ENCODE measurements at places on chromosomes 5 and 9. TPM values are rescaled to one million over a fixed set of nuclear protein-coding genes. Genes with fewer than 3 reads are reported as not detected.

Gene DNAJC25
- total RNA-seq = 12.0 TPM

Gene CCDC171
- 1.7 TPM for total RNA-seq

Gene SLC34A3
- total RNA-seq = not detected

Gene C5orf58
- total RNA-seq = not detected

Gene FBLL1
- 0.29 TPM for total RNA-seq

Gene GRAMD2B
- total RNA-seq = 37.9 TPM

Gene MOB3B
- 11.6 TPM for total RNA-seq

Gene PCDHB4
- total RNA-seq = 1.2 TPM

Gene STPG3
- total RNA-seq = not detected

Gene NPR3
- 0.65 TPM for total RNA-seq

Gene KLHL3
- total RNA-seq = 6.6 TPM

Gene AFF4
- total RNA-seq = 64.0 TPM

Gene CDHR2
- not detected for total RNA-seq

Gene PITX1
- 3.7 TPM for total RNA-seq

Gene IFNA17
- not detected for total RNA-seq

Gene PIP5KL1
- 2.8 TPM for total RNA-seq

Gene TXNDC15
- total RNA-seq = 72.1 TPM

Gene PCSK5
- 22.8 TPM for total RNA-seq

Gene ZFP37
- 2.2 TPM for total RNA-seq

Gene SDHA
- total RNA-seq = 150 TPM

Gene TNC
- 216 TPM for total RNA-seq

Gene TAL2
- not detected for total RNA-seq

Gene NDUFAF2
- total RNA-seq = 42.8 TPM

Gene WDR38
- total RNA-seq = not detected

Gene FAM81B
- not detected for total RNA-seq

Gene SAXO1
- total RNA-seq = 0.17 TPM

Gene MARCHF3
- 1.7 TPM for total RNA-seq

Gene NR3C1
- total RNA-seq = 88.4 TPM

Gene NELFB
- total RNA-seq = 42.7 TPM

Gene LCP2
- 6.8 TPM for total RNA-seq

Gene CATSPER3
- not detected for total RNA-seq

All from esophagus muscularis mucosa (tissue), 4 donors.